MCF 10A (cell line): ENCODE measurements at places on chromosomes 2 and 18. TPM values are rescaled to one million over a fixed set of nuclear protein-coding genes. Genes with fewer than 3 reads are reported as not detected.

The MAP2 gene
- total RNA-seq: 16.2 and 40.2 TPM in 2 replicates

- no peak for DNase-seq
These were observed 9.9 kb downstream of the PSD4 start for GRCh38 chr2:113183703-113184102.

The UGT1A6 gene
- 0.79 TPM in 1 of 2 replicates, not detected in the other for total RNA-seq

The MFSD6 gene
- total RNA-seq: 19.7 and 29.0 TPM in 2 replicates

DNA sequence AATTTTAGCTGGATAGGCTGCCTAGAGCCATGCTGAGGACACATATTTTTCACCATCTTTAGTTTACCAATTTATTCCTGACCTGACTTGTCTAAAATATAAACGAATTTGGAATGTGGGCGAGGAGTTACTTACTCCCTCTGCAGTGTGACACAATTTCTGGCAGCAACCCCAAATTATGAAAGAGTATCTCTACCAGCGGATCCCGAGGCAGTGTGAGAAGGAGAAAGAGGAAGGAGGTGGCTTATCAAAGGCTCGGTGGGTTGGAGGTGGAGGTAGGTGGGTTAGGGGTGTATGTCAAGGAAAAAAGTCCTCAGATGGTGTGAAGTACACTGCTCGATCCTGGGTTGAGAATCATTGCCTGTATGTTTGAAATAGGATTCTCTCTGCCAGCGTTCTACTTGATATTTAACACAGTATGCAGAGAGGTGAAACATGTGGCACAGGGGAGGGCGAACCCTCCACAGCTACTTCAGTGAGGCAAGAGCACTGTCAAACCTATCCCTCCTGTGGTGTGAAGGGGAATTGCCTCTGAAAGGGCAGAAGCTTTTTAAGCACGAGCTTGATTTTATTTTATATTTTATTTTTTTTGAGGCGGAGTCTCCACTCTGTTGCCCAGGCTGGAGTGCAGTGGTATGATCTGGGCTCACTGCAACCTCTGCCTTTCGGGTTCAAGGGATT, 76.0 kb downstream of the RFTN2 start:
- DNase-seq: peak; percentile 87

The VWC2L gene
- total RNA-seq: not detected in 2 replicates

The FBLN7 gene
- total RNA-seq: 0.07 and 0.14 TPM in 2 replicates

The GAL3ST2 gene
- 0.37 TPM in 1 of 2 replicates, not detected in the other for total RNA-seq

The ALLC gene
- total RNA-seq: not detected in 2 replicates

The SFT2D3 gene
- total RNA-seq: 3.6 and 4.1 TPM in 2 replicates

DNA sequence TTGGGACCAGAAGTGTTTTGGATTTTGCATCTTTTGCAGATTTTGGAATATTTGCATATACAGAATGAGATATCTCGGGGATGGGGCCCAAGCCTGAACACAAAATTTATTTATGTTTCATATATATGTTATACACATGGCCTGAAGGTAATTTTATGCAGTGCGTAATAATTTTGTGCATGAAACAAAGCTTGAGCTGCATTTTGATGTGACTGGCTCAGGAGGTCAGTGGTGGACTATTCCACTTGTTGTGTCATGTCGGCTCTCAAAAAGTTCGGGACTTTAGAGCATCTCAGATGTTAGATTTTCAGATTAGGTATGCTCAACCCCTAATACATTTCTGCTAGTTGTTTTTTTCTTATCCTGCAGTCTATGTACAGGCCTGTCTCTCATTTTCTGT, 145.4 kb downstream of the FAM210A start:
- no peak for DNase-seq

The FAM161A gene
- 1.7 and 2.3 TPM in 2 replicates for total RNA-seq

DNA sequence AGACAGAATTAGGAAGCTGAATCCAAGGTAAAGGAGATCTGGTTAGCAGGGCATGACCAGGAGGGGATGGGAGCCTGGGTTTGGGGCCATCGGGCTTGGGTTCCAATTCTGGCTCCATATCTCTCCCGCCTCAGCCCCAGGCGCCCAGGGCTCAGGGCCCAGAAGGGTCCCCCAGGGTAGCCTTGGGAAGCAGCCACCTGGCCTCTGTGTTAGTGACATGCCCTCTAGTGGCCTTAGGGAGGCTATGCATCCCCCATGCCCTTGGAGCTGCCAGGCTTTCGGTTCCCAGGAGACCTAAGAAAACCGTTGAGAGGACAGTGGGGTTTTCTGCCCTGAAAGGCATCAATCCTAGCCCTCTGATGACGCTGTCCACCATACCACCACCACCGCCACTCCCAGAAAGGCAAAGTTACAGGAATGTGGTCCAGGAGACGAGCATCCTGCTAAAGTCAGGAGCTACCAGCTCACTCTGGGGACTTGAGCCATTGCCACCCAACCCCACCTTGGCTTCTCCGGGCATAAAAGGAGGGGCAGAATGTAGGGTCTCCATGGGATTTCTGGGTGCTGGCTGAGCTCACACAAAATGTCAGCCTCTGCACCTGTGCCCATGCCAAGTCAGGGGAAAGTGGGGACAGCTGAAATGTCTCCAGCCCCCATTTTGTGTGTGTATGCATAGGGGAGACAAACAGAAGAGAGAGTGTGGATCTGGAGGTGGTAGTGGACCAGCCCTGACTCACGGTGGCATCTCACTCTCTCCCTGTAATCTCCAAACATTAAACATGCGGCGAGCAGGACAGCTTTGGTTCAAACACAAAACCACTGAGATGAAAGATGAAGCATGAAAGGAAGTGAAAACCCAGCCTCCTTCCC, 56.5 kb downstream of the EMX1 start:
- peak; percentile 64 for DNase-seq

DNA sequence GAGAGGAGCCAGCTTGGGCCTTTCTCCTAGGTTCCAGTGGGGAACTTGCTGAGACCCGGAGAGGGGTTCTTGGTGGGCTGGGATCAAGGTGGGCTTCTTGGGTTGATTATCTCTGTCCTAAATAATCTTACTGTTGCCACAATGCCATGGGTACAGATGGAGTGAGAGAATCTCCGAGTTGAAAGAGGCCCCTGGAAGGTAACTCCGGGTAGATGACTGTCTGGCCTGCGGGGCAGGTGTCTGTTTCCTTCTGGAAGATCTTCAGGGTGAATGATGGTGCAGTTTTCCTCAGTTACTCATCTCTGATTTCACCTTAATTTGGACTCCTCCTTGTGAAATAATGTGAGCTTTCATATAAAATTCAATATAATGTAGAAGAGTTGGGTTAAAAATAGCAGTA, 159.4 kb downstream of the ACTR3 start:
- DNase-seq: no peak

DNA sequence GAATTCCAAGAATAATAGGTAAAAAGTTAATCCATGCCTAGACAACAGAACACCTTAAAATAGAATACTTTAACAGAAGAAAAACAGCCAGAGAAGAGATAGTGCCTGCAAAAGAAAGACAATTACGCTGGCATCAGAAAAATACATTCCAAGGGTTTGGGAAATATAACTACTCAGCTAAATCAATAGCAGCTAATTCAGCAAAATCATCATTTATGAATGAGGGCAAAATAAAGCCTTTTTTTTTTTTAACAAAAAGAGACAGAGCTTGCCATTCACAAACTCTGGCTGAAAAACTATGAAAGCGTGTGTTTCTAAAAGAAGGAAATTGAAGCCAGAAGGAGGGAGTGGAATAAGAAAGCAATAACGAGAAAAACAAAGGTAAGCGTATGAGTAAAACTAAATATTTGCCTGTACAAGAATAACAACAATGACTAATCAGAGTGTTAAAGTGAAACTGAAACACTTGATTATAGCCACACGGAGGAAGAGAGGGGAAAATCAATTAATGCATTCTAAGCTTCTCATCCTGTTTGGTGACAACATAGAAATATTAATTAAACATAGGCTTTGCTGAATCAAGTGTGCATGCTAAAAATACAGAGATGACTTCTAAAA, 90.2 kb downstream of the EHD3 start:
- no peak for DNase-seq

The TNFRSF11A gene
- 2.3 and 3.0 TPM in 2 replicates for total RNA-seq

DNA sequence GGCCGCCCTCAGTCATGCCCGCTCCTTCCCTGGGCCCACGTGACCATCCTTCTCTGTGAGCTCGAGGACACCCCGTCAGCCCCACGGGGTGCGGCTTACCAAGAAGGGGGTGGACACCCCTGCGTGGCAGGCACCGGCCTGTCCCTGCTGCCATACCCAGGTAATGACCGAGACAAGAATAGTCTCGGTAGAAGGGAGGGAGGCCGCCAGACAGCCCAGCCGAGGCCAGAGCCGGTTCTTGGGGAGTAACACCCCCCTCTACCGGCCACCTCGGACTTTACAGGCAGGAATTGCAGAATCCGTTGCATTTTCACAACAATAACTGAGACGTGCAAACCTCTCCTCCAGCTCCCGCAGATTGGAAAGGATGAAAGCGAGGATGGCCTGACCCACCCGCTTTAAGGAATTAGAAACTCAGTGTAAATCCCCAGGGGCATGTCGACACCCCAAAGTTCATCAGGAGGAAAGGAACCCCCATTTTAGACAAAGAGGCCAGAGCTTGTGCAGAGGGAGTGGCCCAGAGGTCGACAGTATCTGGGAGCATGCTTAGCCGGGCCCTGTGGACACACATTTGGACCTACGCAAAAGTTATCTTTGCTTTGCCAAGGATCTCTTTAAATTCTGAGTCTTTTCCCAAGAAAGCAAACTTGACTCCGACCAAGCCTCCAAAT, 60.1 kb upstream of the GLI2 start:
- peak; percentile 32 for DNase-seq

- no peak for DNase-seq
These were observed 104.5 kb downstream of the TWIST2 start for GRCh38 chr2:238952261-238952919.

The PELI1 gene
- 13.5 and 16.3 TPM in 2 replicates for total RNA-seq

- DNase-seq: no peak
These were observed 108.8 kb upstream of the HAAO start for GRCh38 chr2:42901076-42901640.

- DNase-seq: no peak
These were observed 274.2 kb downstream of the DYSF start for GRCh38 chr2:71727562-71727961.

DNA sequence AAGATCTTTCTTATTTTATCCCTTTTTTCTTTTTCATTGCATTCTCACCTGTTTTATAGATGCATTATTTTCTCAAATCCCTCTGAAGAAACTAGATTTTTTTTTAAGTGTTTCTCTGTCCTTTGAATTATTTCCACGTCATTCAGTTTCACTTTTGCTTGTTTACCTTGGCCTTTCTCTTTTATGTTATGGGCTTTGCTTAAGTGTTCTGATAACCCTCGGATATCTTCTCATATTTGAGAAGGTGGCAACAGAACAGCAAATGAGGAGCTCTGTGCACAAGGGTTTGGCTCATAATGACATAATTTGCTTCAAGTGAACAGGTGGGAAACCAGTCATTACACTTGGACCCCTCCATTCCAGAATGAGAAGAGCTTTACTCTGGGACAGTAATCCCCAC, 111.9 kb downstream of the C1D start:
- no peak for DNase-seq

The CCDC150 gene
- total RNA-seq: 5.5 and 8.1 TPM in 2 replicates

The ANKRD36 gene
- total RNA-seq: 20.6 and 29.8 TPM in 2 replicates

GRCh38 chr2:74741629-74742028, 87.6 kb downstream of the SEMA4F start:
- DNase-seq: no peak

The TACR1 gene
- not detected in 2 replicates for total RNA-seq

GRCh38 chr2:217788669-217789002, 214.2 kb downstream of the TNS1 start:
- no peak for DNase-seq
